Suprapubic skin (tissue), 4 donors: ENCODE measurements at places on chromosomes 11 and 22. TPM values are rescaled to one million over a fixed set of nuclear protein-coding genes. Genes with fewer than 3 reads are reported as not detected.

The CYTH4 gene
- total RNA-seq: 0.55 TPM

The APOA4 gene
- not detected for total RNA-seq

The PANX3 gene
- not detected for total RNA-seq

The ANO9 gene
- total RNA-seq: 76.8 TPM

The APOL6 gene
- total RNA-seq: 6.0 TPM

The SCGB2A2 gene
- total RNA-seq: 737 TPM

The GSTT2 gene
- 0.81 TPM for total RNA-seq

DNA sequence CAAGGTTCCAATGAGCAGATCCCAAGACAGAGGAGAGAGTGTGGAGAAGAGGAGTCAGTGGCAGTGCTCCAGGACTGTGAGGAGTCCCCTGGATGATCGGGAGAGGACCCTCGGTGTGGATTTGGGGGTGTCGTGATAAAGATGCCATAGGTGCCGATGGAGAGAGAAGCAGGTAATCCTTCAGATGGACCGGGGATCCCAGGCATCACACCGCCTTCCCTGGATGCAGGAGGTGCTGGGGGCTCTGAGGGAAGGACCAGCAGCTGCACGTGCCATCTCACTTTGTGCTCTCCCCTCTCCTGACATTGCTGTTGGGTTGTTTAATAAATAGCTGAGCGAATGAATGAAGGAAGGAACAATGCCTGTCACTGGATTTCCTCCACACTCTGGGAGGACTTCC lies 744.1 kb downstream of the BRD1 start:
- H3K4me3 ChIP-seq: no peak overlapping the region
- H3K27ac ChIP-seq: no peak overlapping the region
- H3K27me3 ChIP-seq: peaks cover 20% of the 10 kb centered on the region
- H3K4me1 ChIP-seq: peaks cover 8% of the 10 kb centered on the region
- H3K36me3 ChIP-seq: no peaks in the 10 kb centered on the region
- no peak for DNase-seq

GRCh38 chr22:31082606-31083376 lies 1.7 kb downstream of the SMTN start:
- H3K27me3 ChIP-seq: no peaks in the 10 kb centered on the region
- peaks cover 4% of the 10 kb centered on the region for H3K36me3 ChIP-seq
- H3K4me3 ChIP-seq: peak overlapping the region; percentile 76

DNA sequence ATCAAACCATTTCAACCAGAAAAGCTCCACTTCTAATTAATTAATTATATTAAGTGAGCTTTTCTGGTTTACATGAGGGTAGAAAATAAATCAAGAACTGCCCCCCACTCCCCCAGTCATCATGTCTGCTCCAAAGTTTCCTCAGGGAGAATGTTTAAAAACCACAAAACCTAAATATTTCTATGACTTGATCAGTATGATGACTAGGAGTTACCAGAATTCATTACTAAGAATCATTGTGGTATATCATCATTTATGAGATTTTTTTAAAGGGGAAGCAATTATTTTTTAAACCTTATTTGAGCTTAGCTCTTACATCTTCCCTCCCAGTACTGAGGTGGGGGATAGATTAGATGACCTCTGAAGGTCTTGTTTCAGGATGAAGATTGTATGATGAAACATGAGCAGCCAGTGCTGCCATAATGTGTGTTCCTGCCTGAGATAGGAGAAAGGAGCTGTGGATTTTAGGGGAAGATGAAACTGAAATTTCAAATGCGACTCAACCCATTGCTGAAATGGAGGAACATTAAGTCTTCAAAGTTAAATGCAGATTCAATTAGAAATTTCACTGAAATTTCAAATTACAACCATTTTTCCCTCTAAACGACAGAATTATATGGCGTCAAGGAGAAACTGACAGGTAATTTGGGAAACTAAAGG lies 401.3 kb upstream of the CADM1 start:
- no peak overlapping the region for H3K4me3 ChIP-seq
- no peaks in the 10 kb centered on the region for H3K36me3 ChIP-seq
- DNase-seq: no peak
- no peaks in the 10 kb centered on the region for H3K27me3 ChIP-seq
- no peaks in the 10 kb centered on the region for H3K4me1 ChIP-seq

DNA sequence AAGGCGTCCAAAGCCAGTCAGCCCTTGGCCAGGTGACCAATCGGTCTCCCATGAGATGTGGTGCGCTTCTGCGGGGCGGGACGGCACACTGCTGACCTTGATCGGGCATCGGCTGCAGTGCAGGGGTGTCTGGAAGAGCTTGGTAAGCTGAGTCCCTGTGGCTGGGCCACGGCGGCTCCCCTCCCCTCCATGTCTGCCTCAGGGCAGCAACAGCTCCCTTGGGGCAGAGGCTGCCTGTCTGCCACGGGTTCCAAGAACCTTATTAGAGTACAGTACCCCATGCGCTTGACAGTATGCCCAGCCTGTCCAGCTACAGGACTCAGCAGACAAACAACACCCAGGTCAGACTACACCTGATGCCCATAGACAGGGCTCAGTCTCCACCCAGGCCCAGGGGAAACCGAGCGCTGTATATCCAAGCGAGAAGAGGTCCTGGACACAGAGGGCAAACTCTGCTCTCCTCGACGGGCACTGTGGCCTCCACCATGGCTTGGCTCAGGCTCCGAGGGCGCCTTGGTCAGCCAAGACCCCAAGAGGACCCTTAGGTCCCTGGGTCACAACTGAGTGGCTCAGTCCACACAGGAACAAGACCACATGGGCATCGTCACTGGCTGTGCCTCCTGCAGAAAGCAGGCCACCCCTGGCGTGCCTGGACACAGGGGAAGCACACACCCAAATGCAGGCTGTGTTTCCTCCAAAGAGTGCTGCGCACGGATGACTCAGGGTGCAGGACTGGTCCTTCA lies 18.9 kb downstream of the TSPAN32 start:
- peaks cover 5% of the 10 kb centered on the region for H3K4me1 ChIP-seq
- H3K4me3 ChIP-seq: no peak overlapping the region
- no peaks in the 10 kb centered on the region for H3K36me3 ChIP-seq
- no peak overlapping the region for H3K27ac ChIP-seq

- no peaks in the 10 kb centered on the region for H3K36me3 ChIP-seq
- no peak within 1 kb of the TSS for H3K4me3 ChIP-seq
- no peak for DNase-seq
- H3K27me3 ChIP-seq: peaks cover 7% of the 10 kb centered on the region
- peaks cover 13% of the 10 kb centered on the region for H3K4me1 ChIP-seq
These were observed at the start of gene SMIM35 for GRCh38 chr11:118086913-118087768. Gene SMIM35 (minus strand): TSS chr11:118086963. CDS start chr11:118086757, 206 bp downstream.

- peaks cover 8% of the 10 kb centered on the region for H3K36me3 ChIP-seq
- H3K27ac ChIP-seq: no peak overlapping the region
- H3K4me3 ChIP-seq: no peak overlapping the region
- no peak for DNase-seq
These were observed 3.9 kb downstream of the LTBP3 start for GRCh38 chr11:65554057-65554818.

DNA sequence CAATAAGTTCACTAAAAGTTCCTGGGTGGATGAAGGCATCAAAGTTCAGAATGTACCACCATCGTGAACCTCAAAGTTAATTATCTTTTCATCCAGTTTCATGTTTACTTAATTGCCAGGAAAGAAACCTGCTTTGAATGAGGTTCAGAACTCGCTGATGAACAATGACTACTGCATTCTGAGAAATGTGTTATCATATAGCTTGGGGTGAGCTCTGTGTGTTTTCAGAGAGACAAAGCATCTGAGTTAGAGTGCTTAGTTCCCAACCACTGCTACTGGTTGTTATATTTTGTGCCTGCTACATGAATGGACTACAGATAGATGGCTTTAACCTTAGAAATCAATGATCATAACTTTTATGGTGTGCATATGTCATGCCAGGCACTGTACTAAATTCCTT lies 1131.0 kb downstream of the DLG2 start:
- H3K27me3 ChIP-seq: no peaks in the 10 kb centered on the region
- DNase-seq: no peak
- no peaks in the 10 kb centered on the region for H3K36me3 ChIP-seq
- no peak overlapping the region for H3K4me3 ChIP-seq
